ENCODE measurements at places on chromosomes 12 and 14.

DNA sequence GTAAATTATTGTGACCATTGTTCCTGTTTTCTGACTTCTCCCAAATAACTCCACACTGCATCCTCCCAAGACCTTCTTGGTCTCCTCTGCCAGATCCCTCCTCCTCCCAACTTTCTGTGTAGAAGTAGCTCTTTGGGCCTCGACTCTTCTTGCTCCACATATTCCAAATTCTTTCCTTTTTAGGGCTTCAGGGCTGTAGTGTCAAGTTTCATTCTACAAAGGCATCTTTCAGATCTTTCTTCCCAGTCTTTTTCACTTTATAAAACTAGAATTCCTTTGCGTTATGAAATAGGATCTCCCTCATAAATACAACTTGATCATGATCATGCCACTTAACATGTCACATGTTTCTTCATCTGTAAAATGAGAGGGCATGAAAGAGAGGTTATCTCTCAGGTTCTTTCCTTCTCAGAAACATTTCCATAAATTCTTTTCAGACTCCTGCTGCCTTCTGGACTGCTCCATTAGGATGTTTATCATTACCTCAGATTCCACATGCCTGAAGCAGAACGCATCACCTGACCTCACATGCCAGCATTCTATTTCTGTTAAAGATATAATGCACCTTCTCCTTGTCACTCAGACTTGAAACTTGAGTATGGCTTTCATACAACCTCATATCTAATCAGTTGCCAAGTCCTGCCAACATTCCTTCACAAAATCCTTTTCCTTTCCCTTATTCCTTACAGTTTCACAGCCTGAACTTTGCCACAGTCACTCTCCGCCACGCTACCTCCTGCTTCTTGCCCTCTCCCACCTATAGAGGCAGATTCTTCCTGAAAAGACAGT lies 8.5 kb downstream of the SLC38A1 start:
- no peak for DNase-seq

- no peak for DNase-seq
These were observed 7.4 kb downstream of the UBE2N start for GRCh38 chr12:93434256-93434865.

- no peak for DNase-seq
These were observed 43.9 kb upstream of the ATP23 start for GRCh38 chr12:57897286-57897974.

GRCh38 chr12:20101046-20101445 lies 267.3 kb upstream of the PDE3A start:
- no peak for DNase-seq

GRCh38 chr12:62256408-62257096 lies 3.7 kb upstream of the USP15 start:
- no peak for DNase-seq

DNA sequence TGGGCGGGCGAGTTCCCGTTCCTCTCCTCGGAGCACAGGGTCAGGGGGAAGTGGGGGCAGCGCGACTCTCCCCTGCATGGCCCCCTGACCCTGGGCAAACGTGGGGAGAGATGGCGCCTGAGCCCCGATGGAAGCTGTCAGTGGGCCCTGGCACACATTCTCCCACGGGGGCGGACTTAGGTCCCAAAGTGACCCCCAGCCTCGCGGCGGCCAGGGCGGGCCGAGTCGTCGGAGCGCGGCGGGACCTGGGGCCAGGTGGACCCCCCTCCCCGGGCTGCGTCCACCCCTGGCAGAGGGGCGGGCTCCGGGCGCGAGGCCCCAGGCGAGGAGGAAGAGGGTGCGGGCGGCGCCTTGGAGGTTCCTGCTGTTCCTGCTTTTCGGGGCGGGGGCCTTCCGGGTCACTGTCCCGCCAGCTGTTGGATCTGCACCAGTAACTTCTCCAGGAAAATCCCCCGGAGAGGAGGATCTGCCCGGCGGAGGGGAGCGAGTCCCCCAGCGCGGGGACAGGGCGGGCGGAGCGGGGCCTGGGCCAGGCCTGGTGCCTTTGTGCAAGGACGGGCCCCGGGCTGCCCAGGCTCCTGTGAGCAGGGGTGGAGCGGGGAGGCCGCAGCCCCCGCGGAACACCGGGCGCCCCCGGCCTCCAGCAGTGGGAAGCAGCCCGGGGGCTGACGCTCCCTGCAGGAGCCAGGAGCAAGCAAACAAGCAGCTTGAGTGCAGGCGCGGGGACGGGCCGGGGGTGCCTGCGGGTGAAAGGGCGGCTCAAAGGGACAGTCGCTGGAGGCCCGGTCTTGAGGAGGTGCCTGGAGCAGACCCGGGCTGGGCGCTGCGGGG lies 15.3 kb downstream of the TNFAIP2 start:
- no peak for DNase-seq

GRCh38 chr12:43848786-43849185 lies 12.9 kb downstream of the TMEM117 start:
- no peak for DNase-seq
